Stimulated activated CD4-positive, alpha-beta T cell treated with anti-CD3 and anti-CD28 coated beads, Interleukin-15, amount 100 ng/mL, for 24 hours (primary cell): ENCODE measurements at places on chromosomes 13 and 19.

DNA sequence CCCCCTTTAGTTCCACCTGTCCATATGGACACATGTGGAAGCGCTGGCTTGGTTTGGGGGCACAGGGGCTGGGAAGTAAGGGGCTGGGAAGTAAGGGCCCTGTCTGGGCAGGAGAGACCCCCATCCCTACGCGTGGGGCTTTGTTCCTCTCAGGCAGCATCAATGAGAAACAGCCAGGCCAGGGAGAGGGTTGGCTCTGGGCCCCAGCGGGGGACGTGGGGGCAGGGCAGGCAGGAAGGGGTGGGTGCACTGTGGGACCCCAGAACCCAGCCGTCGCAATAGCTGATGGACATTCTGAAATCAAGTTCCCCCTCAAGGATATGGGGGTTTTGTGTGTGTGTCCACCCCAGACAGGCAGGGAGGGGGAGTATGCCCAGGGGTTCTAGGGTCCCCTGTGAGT lies 1.2 kb downstream of the NCAN start:
- DNase-seq: no peak

GRCh38 chr19:2251106-2252054 lies 2.3 kb downstream of the AMH start:
- peak; percentile 49 for DNase-seq

GRCh38 chr13:113041293-113041690 lies 64.3 kb upstream of the F7 start:
- no peak for DNase-seq

DNA sequence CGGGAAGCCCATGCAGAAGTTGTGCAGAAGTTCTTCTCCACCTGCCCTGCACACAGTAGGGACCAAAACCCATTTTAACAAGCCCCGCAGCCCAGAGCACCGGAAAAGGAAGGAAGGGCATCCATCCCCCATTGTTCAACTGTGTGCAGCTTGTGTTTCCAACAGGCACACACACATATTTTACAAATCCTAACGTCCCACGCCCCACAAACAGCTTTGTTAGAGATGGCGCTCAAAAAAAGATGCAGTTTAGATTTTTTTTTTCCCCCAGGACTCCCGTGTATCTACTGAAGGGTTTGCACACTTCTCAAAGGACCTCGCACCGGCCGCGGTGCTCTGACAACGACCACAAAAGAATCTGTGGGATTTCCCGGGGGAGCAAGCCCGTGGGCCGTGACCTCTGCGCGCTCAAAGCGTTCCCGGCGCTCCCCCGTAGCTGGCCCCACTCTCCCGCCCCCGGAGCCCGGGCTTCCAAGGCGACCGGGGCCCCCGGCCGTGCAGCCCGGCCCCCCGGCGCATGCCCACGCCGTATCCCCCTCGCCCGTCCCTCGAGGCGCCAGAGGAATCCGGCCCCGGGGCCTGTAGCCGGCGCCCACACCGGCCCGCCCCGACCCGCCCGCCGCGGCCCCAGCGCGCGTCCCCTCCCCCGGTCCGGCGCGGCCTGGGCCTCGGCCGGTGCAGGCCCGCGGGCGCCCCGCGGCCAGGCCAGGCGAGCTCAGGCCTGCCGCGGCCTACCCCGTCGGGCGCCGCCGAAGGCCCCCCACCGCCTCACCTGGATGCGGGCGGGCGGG lies 523 bp downstream of the ELAVL1 start:
- peak; percentile 43 for DNase-seq

GRCh38 chr13:94028234-94028633 lies 451.2 kb downstream of the DCT start:
- DNase-seq: no peak

DNA sequence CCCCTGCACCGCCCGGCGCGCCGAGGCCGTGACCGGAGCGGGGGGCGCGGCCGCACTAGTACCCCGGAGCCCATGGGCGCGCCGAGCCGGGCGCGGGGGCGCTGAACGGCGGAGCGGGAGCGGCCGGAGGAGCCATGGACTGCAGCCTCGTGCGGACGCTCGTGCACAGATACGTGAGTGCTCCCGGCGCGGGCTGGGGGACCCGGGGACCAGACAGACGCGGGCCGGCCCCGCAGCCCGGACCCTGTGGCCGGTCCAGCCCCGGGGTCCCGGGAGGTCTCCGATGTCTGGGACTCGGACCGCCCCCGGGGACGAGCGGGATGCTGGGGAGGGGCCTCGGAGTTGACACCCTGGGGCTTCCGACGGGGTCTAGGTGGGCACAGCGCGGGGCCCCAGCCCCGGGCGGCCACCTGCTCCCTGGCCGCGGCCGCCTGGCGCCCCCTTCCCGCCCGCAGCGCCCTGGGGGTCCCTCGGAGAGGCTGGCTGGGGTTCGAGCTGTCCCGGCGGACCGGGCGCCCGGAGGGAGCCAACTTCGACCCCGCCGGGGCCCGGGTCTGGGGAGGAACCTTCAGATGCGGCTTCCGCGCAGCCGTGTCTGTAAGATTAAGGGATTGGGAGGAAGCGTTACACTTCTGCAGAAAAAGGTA lies 568 bp downstream of the ATP11A start:
- peak; percentile 49 for DNase-seq

GRCh38 chr13:110512198-110512740 lies 49.3 kb downstream of the RAB20 start:
- no peak for DNase-seq

DNA sequence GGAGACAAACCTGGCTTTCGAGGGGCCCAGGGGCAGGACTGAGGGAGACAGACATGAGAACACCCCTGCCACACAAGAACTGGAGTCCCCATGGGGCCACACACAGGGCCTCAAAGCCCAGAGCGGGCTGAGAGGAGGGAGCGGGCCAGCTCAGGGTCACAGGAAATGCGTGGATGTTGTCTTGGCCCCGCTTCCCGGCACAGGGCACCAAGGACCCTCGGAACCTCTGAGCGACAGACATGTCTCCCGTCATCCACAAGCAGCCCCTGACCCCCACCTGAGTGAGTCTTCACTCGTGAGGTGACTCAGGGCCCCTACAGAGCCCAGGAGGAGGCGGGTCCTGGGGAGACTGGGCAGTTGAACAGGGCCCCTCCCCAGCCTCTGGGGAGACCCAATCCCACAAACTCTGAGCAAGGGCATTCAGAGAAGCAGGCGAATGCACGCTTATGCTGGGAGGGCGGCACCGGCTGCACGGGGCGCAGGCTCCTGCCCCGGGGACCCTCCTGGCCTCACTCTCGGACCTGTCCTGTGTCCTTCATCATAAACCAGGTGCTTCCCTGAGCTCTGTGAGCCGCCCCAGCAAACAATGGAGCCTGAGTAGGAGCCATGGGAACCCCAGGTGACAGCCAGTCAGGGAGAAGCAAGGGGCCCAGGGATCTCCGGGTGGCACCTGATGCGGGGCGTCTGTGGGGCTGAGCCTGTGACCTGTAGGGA lies 20.1 kb downstream of the SGTA start:
- no peak for DNase-seq

DNA sequence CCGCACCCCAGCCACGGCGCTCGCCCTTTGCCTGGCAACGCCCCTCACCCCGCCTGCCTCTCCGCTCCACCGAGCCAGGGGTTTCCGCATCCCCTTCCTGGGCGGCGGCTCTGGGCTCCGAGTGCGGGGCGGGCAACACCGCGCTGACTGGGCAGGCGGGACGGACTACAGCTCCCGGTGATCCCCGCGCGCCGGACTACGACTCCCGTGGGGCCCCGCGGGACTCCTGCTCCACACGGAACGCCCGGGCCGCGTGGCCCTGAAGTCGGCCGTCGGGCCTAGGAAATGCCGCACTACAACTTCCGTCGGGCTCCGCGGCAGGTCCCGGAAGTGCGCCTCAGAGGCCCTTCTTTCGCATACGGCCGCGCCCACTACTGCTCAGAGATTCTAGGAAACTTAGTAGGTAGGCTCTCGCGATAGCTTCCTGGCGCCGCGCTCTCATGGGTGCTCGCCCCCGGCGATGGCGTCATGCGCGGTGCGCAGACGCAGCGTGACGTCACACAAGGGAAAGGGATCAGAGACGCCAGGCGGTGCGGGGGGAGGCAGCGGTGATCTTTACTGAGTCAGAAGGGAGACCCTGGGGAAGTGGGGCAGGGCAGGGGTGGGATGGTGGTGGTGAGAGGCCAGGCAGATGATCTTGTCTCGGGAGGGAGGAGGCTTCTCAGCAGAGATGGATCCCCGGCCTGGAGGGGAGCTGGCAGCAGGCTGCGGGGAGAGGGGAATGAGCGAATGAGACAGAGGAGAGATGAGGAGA lies at the start of gene JOSD2:
Gene JOSD2 (minus strand): TSS at position 123 of the 754 bp plus-strand sequence. CDS start 760 bp downstream, outside the sequence.
- DNase-seq: peak; percentile 97

DNA sequence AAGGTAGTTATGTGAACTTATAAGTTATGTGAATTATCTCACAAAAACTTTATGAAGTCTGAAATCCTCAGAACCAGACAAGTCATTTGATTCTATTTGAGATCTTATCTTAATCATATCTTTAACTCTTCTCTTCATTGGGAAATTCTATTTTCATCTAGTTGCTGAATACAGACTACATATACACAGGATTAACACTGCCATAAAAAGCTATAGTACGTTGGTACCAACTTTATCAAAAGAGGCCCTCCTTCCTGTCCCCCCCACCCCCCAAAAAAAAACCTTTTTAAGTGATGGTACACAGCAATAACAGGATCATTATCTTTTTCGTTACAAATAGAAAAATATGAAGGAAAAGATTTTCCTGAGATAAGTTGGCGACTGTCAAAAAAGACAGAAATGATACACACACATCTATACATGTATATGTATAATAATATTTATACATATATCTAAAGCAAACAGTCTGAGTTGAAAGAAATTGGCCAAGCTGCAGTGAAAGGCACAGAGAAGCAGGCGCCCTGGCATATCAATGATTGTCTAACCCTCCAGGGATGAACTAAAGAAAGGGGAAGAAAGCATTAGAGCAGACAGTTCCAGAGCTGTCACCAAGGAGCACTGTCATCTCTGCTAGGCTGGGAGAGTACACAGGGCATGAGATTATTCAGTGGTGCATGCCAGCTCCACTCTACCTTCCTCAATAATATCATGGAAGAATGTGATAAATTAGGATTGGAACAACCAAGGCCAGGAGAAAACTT lies 116.7 kb downstream of the KLF12 start:
- DNase-seq: no peak

GRCh38 chr13:20873348-20873747 lies 29.2 kb downstream of the XPO4 start:
- no peak for DNase-seq
